ENCODE measurements at places on chromosomes 2 and 18.

DNA sequence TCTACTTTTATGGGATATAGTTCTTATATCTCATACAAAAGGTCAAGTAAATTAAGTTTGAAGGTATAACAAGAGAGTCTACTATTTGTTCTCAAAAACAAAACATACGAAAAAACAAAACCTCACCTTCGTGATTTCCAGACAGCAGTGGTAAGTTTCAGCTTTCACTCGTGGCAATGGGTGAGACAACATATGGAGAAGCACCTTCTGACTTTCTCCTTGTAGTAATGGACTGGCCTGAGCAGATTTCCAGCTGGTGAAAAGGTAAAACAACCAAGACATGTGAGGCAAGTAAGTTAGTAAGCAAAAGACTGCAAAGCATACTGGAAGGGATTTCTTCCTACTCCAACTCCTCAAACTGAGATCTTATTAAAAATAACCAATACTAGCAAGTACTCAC is 39.6 kb downstream of the RTTN start:
- no peak for DNase-seq

DNA sequence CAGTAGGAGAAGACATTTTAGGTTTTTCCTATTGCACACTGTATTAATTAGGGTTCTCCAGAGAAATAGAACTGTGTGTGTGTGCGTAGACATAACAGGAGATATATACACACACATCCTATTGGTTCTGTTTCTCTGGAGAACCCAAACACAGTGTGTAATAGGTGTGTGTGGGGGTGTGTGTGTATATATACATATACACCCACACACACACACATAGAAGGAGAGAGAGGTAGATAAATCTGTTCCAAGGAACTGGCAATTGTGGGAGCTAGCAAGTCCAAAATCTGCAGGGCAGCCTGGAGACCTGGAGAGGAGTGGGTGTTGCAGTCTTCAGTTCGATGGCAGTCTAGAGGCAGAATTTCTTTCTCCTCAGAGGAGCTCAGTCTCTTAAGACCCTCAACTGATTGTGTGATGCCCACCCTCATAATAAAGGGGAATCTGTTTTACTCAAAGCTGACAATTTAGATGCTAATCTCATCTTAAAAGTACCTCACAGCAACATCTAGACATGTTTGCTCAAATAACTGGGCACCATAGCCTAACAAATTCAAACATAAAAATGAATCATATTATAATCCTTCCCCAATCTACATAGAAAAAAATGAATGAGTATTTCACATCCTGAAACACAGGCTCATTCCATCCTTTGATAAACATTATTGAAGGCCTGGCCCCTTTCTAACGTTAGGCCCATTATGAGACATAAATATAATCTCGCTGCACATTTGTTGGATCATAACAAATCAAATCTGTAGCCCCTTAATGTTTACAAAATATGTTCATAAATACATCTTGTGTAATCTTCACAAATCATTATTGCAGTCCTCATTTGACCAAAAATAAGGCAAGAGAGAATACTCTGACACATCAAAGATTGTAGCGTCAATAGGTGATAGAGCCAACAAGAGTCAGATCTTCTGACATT is 35.1 kb upstream of the RTN4 start:
- no peak for DNase-seq

DNA sequence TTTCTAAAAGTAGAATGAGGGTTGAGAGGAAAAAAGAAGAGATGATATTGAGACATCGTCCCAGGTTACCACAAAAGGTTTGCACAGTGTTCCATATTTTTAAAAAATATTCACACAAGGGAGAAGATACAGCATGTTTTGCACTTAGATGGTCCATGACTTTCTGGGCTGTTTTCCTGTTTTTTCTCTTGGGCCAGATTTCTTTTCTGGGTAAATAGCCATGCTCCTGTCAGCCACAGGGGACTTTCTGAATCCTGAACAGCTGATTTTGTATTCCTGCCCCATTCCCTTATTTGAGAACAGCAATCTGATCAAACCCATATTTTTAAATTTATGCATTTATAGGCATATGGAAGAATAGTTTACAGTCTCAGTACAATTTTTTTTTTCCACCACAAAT is 185.9 kb upstream of the NRP2 start:
- DNase-seq: no peak

- DNase-seq: no peak
Measured at GRCh38 chr2:238370094-238370822, 49.9 kb downstream of the TRAF3IP1 start.

GRCh38 chr2:239142806-239143205 is 258.0 kb downstream of the HDAC4 start:
- DNase-seq: no peak

DNA sequence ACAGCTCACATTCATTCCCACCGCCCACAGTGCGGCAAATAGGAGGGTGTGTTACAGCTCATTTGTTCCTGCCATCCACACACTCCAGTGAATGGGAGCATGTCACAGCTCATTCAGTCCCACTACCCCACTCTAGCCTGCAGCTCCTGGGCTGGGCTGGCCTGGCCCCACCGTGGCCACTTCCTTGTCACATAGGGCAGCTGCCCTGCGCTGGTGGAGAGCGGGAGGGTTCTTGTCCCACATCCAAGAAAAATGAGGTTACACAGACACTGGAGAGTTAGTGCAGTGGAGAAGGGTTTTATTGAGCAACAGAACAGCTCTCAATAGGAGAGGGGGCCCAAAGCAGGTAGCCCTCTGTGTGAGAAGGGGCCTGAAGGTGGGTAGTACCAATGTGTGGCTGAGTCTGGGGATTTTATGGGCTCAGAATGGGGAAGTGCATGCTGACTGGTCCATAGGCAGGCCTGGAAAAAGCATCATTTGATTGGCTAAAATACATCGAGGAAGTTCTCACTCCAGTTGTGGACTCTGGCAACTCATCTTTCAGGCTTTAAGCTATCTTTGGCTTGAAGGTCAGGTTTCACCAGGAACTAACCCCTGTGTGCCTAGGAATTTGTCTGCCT is 249.7 kb downstream of the ETAA1 start:
- DNase-seq: no peak

- DNase-seq: no peak
Measured at GRCh38 chr2:179377296-179377695, 112.7 kb upstream of the SESTD1 start.

DNA sequence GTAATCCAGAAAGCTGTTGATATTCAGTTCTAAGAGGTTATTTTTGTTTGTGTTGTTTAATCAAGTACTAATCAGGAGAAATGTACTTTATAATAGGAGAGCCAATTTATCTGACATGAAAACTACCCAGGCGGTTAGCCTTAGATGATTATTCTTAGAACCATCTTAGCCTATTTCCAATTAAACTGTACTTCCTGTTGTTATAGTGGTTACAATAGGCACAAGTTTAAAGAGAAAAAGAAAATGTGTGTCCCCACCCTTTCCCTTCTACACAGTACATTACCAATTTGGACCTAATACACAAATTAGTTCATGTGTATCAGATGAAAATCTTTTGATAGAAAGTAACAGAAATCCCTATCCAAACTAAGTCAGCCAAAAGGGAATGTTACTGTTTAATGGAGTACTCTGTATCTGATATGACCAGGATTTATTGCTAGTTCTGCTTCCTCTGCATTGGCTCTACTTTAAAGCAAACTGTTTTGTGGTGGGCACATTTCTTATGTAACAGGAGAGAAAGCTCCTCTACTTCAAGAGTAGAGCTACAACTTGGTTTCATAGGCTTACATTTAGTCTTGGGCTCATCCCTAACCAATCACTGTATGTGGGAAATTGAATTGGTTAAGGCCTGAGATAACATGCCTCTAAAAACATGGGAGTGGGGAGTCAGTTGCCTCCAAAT is 217.9 kb downstream of the UBE2E3 start:
- DNase-seq: no peak

- DNase-seq: no peak
Measured at GRCh38 chr18:27750014-27750413, 426.9 kb downstream of the CDH2 start.

GRCh38 chr2:217789003-217789735 is 213.6 kb downstream of the TNS1 start:
- no peak for DNase-seq

DNA sequence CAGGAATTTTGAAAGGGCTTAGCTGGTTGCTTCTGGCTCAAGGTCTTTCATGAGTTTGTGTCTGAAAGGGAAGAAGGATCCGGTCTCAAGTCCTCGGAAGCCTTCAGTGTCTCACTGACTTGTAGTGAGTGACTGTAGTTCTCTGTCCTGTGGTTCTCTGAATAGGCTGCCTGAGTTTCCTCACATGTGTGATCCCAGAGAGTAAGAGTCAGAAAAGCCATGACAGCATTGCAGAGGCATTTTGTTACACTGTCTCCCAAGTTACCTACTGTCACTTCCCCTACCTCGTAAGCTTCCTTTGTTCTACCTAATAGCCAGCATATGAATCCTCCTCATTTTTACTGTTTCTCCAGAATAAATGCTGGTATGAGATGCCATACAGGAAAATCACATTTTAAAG is 709.1 kb upstream of the CHAC2 start:
- DNase-seq: no peak

DNA sequence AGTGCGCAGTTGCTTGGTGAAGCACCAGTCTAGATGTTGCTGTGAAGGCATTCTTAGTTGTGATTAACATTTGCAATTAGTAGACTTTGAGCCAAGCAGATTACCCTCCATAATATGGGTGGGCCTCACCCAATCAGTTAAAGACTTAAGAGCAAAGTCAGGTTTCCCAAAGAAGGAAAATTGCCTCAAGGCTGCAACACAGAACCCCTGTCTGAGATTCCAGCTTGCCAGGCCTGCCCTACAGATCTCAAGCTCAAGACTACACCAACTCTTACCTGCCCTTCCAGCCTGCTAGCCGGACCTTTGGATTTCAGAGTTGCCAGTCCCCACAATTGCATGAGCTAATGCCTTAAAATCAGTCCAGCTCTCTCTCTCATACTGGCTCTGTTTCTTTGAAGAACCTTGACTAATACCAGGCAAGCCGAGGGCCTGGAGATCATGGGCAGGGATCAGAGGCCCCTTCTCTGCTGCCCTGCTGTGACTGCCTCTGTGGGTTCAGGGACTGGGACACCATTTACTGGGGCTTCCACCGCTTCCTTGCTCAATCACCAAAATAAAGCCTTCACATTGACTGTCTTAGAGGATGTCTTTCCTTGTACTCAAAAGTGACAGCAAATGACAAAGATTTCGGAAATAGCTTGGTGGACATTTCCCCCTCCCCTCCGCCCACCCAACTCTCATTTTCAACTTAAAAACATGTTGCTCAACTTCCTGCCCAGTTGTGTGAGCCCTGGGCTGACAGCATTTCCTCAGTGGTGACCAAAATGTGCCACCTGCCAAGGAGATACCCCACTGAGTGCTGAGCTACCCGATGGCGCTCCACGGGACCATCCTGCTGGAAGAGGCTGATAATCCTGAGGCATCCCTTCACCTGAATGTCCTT is 86.7 kb downstream of the GALNT14 start:
- DNase-seq: no peak

Measured in cerebellar nuclear complex (tissue), 1 donor.